MCF 10A (cell line): ENCODE measurements at places on chromosomes 11 and 22. TPM values are rescaled to one million over a fixed set of nuclear protein-coding genes. Genes with fewer than 3 reads are reported as not detected.

- DNase-seq, result no peak
- H3K4me1 ChIP-seq, result no peaks in the 10 kb centered on the region
- no peaks in the 10 kb centered on the region for H3K27me3 ChIP-seq
- no peaks in the 10 kb centered on the region for H3K36me3 ChIP-seq
Measured at GRCh38 chr11:6876914-6877313, 489 bp downstream of the OR10A4 start.

GRCh38 chr11:75204012-75204674, 36.4 kb upstream of the TPBGL start:
- H3K36me3 ChIP-seq, result no peaks in the 10 kb centered on the region
- DNase-seq, result no peak
- H3K4me3 ChIP-seq, result no peak overlapping the region
- H3K27me3 ChIP-seq, result peaks cover 32% of the 10 kb centered on the region
- peaks cover 3% of the 10 kb centered on the region for H3K4me1 ChIP-seq

DNA sequence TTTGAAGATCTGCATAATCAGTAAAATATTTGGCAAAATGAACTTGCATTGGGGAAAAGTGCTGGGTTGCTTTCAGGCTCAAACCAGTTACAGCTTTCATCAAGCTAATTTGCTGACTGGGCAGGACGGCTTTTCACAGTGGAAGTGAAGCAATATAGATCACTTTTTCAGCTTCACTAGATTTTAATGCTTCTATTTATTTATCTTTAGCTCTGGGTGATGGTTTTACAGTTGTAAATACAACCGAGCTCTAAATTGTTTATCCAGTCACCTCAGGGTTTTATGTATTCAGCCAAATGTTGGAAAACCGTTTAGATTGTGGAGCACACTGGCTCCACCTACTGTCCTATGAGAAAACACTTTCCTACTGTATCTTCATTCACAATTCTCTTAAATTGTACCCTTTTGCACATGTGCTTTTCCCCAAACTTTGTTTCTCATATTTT, 58.2 kb downstream of the ACER3 start:
- H3K27me3 ChIP-seq, result no peaks in the 10 kb centered on the region
- no peaks in the 10 kb centered on the region for H3K36me3 ChIP-seq
- H3K4me3 ChIP-seq, result peak overlapping the region; percentile 53

DNA sequence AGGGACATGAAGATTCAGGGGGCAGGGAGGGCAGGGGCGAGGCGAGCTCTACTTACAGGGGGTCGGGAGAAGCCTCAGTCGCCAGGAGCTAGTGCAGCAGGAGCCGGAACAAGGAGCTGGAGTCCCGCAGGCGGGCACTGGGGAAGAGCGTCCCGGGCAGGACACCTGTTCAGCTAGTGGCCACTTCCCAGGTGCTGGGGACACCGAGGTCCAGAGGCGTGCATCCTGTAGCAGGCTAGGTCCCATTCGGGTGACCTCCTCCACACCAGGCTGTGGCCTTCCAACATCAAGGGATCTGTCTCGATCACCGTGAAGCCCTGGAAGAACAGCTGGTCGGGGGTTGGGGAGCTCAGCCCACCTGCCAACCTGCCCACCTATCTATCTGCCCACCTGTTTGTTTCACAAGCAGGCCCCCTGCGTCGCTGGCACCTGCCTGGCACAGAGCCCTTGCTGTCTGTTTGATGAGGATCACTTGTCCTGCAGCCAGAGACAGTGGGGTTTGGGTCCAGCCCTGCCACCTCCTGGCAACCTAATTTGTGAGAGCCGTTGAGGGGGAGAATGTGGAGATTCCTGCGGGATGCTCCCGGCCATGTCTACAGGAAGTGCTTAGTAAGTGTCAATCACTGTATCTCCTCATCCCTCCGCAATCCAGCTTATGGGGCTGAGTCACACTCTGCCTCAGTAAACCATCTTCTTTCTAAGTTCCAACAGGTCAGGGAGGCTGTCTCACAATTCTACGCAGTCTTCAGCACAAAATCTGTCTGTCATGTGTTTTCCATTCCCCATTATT, 940.9 kb downstream of the BRD1 start:
- no peak overlapping the region for H3K27ac ChIP-seq
- no peak for DNase-seq
- H3K4me3 ChIP-seq, result no peak overlapping the region
- H3K4me1 ChIP-seq, result no peaks in the 10 kb centered on the region
- H3K27me3 ChIP-seq, result no peaks in the 10 kb centered on the region

DNA sequence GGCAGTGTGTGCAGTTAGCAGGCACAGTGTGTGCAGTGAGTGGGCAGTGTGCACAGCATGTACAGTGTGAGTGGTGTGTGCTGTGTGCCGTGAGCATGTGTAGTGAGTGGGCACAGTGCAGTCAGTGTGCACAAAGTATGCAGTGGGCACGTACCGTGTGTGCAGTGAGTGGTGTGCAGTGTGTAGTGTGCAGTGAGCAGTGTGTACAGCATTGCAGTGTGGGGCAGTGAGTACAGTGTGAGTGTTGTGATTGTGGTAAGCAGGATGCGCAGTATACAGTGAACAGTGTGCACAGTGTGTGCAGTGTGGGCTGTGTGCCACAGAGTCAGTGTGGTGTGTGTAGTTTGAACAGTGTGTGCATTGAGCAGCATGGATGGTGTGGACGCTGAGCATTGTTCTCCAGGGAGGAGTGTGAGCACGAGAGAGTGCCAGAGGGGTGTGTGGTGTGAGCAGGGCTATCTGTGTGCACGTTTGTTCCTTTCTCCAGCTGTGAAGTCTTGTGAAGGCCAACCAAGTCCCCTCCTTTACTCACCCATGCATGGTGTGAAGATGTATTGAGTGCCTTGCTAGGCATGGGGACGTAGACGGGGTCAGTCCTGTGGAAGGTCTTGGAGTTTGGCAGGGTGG, 3.0 kb downstream of the SHANK3 start:
- peaks cover 27% of the 10 kb centered on the region for H3K27me3 ChIP-seq
- H3K27ac ChIP-seq, result no peak overlapping the region
- H3K4me3 ChIP-seq, result no peak overlapping the region
- H3K36me3 ChIP-seq, result no peaks in the 10 kb centered on the region
- peaks cover 6% of the 10 kb centered on the region for H3K4me1 ChIP-seq

DNA sequence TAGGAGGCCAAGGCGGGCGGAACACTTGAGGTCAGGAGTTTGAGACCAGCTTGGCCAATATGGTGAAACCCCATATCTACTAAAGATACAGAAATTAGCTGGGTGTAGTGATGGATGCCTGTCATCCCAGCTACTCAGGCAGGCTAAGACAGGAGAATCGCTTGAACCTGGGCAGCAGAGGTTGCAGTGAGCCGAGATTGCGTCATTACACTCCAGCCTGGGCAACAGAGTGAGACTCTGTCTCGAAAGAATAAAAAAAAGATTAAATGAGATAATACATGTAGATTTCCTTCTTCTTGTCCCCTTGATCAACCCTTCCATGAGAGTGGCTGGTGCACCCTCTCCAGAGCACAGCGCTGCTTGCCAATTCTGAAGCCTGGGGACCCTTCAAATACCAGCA, 106.9 kb downstream of the ST3GAL4 start:
- H3K4me1 ChIP-seq, result no peaks in the 10 kb centered on the region
- no peaks in the 10 kb centered on the region for H3K36me3 ChIP-seq
- DNase-seq, result no peak

DNA sequence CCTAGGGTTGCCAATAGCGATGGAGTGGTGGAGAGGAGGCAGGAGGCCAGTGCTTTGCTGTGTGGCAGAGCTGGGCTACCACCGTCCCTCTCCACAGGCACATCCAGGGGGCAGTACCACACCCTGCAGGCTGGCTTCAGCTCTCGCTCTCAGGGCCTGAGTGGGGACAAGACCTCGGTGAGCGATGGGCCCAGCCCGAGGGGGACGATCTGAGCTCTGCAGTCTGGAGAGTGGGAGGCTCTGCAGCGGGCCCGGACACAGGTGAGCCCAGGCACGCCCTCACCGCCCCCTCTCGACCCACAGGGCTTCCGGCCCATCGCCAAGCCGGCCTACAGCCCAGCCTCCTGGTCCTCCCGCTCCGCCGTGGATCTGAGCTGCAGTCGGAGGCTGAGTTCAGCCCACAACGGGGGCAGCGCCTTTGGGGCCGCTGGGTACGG, 2.5 kb downstream of the PKP3 start:
- no peaks in the 10 kb centered on the region for H3K27me3 ChIP-seq
- H3K4me3 ChIP-seq, result peak overlapping the region; percentile 96
- DNase-seq, result no peak
- peaks cover 13% of the 10 kb centered on the region for H3K4me1 ChIP-seq

DNA sequence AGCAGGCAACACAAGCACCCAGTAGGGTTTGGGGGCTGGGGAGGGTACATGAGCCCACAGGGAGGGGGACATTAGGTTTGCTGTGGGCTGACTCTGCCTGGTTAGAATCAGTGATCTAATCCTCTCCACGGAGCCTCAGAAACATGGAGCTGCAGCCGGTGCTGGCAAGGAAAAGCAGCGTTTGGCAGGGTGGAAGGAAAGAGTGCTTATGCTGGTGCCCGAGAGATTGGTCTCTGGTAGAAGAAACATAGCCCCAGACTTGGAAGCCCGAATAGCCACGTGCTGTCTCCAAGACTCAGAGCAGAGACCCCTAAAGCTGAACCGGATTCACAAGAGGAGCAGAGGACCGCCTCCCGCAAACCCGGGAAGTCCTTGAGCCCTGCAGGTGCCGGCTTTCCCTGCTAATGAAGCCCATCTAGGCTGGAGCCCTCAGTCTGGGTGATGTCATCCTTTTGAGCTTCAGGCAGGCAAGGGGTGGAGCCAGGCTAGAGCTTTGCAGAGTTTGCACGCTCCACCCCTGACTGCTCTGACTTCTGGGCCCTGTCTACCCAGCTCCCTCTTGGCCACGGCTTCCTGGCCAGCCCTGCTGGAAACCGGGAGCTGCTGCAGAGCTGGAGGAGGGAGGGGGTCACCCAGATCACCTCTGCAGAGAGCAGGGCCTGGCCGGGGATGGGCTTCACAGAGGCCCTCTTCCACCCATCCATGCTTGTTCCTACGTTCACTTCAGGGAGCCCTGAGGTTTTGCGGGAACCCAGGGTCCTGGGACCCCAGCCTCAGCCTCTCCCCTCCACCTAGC, 35.0 kb upstream of the JAM3 start:
- H3K4me1 ChIP-seq, result peaks cover 36% of the 10 kb centered on the region
- peak overlapping the region; percentile 76 for H3K27ac ChIP-seq
- DNase-seq, result peak; percentile 86
- no peaks in the 10 kb centered on the region for H3K27me3 ChIP-seq

GRCh38 chr11:102115557-102115956, 5.3 kb downstream of the YAP1 start:
- H3K36me3 ChIP-seq, result peaks cover 20% of the 10 kb centered on the region
- no peaks in the 10 kb centered on the region for H3K27me3 ChIP-seq
- no peak overlapping the region for H3K27ac ChIP-seq
- DNase-seq, result peak; percentile 54
- H3K4me1 ChIP-seq, result peaks cover 25% of the 10 kb centered on the region
- no peak overlapping the region for H3K4me3 ChIP-seq

DNA sequence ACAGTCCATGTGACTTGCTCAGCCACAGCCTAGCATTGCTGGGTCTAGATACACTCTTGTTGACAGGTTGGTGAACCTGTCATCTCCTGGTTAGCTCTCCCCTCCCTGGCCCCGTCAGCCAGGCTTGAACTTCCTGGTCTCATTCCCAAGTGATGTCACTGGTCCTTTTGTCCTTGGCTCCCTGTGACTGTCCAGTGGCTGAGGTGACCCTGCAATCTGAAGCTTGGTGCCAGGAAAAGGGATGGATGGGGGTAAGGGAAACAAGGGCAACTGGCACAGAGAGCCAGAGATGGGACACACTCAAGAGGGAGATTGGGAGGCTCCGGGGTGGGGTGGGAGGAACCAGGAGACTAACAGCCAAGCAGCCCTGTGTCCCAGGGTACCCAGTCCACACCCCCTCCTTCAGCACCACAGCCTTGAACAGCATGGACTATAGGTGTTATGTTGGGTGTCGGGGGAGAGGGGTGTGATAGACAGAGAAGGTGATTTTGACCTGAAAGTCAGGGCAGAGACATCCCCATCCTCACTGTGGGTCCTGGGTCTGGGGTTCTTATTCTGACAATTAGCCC, 63.8 kb upstream of the THY1 start:
- H3K4me1 ChIP-seq, result no peaks in the 10 kb centered on the region
- H3K27ac ChIP-seq, result no peak overlapping the region
- peaks cover 37% of the 10 kb centered on the region for H3K27me3 ChIP-seq

DNA sequence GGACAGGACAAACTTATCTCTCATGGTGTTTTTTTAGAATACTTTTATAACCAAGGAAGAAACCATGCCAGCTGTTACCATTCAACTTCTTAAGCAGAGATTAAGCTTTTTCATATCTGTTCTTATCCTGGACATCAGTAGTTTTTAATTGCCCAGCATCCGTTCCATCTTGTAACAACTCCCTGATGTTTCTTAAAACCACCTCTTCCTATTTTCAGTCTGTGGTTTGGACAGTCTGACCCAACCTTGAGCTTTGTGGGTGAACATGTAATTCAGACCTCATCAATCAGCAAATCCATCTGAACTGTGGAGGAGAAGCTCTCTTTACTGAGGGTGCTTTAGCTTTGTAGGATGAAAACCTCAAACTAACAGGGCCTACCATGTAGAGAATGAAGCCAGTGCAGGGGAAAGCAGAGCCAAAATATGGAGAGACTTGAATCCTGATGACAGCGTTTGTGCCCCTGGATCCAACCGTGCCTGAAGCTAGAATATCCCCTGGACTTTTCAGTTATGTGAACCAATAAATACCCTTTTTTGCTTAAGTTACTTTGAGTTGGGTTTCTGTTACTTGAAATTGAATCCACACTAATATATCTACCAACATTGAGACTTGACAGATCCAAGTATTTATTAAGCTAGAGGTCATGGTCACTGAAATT, 9.4 kb downstream of the TUG1 start:
- no peak for DNase-seq
- H3K4me3 ChIP-seq, result no peak overlapping the region
- no peaks in the 10 kb centered on the region for H3K4me1 ChIP-seq
- no peaks in the 10 kb centered on the region for H3K27me3 ChIP-seq

GRCh38 chr11:18383388-18384156, 10.8 kb upstream of the LDHA start:
- H3K27ac ChIP-seq, result peak overlapping the region; percentile 96
- DNase-seq, result peak; percentile 100
- H3K4me1 ChIP-seq, result peaks cover 21% of the 10 kb centered on the region
- no peaks in the 10 kb centered on the region for H3K27me3 ChIP-seq

DNA sequence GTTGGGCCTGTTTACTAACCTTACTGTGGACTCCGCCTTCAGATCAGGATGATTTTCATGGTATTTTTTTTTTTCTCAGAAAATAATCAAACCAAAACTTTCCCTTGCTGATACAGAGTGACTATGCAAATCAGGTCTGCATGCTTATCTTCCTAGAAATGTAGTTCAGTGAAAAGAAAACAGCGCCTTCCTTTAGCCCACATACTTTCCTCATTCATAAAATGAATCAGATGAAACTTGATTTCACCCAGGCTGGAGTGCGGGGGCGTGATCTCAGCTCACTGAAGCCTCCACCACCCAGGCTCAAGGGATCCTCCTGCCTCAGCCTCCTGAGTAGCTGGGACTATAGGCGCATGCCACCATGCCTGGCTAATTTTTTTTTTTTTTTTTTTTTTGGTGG, 26.0 kb downstream of the ZNRF3 start:
- DNase-seq, result no peak
- no peaks in the 10 kb centered on the region for H3K27me3 ChIP-seq
- no peak overlapping the region for H3K4me3 ChIP-seq
- H3K4me1 ChIP-seq, result peaks cover 9% of the 10 kb centered on the region

GRCh38 chr11:85766721-85767161, 44.2 kb downstream of the SYTL2 start:
- no peak for DNase-seq
- no peak overlapping the region for H3K27ac ChIP-seq
- no peaks in the 10 kb centered on the region for H3K36me3 ChIP-seq
- no peak overlapping the region for H3K4me3 ChIP-seq
- H3K4me1 ChIP-seq, result no peaks in the 10 kb centered on the region

The CSF2RB gene
- not detected in 2 replicates for total RNA-seq

The LMNTD2 gene
- total RNA-seq, result 6.1 and 8.0 TPM in 2 replicates

The BAIAP2L2 gene
- total RNA-seq, result 3.6 and 7.1 TPM in 2 replicates

The LMO1 gene
- total RNA-seq, result not detected in 2 replicates

The OR52E8 gene
- not detected in 2 replicates for total RNA-seq

The GVQW3 gene
- 1.5 and 1.6 TPM in 2 replicates for total RNA-seq

The OR52N4 gene
- not detected in 2 replicates for total RNA-seq

The LRRC10B gene
- total RNA-seq, result not detected in 2 replicates
